Stromal cell of bone marrow (primary cell): ENCODE measurements at places on chromosomes 2 and 18.

DNA sequence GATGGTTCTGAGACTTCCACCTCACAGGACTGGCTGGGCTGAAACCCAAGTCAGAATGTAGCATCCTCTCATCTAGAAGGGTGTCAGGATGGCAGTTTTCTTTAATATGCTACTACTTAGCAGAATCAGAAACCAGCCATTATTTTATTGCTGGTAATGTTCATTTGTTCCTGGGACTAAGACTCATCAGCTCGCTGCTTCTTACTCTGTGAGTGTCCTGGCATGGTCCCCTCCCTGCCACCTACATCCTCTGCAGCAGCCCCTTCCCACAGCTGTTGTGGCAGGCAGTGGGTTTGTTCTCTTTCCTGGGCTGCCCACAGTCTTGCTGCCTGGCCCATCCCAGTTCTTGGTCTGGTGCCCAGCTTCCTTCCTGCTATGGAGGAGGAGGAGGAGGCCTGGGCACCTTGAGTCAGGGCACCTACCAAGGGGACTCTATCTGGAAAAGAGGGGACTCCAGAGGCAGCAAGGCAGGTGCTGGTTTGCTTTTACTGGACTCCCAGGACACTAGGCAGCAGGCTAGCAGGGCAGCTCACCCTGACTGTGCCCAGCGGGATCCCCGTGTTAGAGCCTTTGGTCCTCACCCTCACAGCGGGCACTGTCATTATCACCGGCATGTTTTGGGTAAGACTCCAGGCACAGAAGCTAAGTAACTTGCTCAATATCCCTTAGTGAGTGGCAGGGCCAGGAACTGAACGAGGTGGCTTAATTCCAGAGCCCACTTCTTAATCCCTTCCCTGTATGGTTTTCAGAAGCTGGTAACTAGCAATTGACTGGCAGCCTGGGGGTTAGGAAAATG is 62.1 kb downstream of the LRRFIP1 start:
- no peak for DNase-seq

GRCh38 chr2:159187106-159187505 is 99.4 kb downstream of the WDSUB1 start:
- no peak for DNase-seq

DNA sequence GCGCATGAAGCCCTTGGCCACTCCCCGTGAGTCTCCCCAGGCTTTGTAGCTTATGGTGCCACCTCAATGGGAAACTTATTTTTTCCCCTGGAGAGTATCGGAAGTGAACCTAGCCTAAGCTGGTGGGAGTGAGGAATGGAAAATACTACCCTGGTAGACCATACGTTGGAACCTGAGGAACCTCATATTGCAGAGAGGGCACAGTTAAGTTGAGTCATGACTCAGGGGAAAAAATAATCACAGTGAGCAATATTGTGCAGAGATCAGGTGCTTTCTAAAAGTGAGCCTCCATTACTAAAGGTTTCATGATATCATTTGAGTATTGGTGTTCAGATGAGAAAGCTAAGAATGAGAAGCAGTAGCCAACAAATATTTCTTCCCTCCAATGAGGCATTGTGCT is 360.5 kb upstream of the NT5C1B start:
- DNase-seq = no peak

- DNase-seq = no peak
These were observed 20.8 kb upstream of the ATIC start for GRCh38 chr2:215290980-215291599.

- no peak for DNase-seq
These were observed 96.2 kb upstream of the STPG4 start for GRCh38 chr2:47251404-47251675.

- DNase-seq = no peak
These were observed 14.8 kb upstream of the BIN1 start for GRCh38 chr2:127121776-127122176.

GRCh38 chr2:9205486-9205885 is 1.1 kb upstream of the ASAP2 start:
- no peak for DNase-seq

DNA sequence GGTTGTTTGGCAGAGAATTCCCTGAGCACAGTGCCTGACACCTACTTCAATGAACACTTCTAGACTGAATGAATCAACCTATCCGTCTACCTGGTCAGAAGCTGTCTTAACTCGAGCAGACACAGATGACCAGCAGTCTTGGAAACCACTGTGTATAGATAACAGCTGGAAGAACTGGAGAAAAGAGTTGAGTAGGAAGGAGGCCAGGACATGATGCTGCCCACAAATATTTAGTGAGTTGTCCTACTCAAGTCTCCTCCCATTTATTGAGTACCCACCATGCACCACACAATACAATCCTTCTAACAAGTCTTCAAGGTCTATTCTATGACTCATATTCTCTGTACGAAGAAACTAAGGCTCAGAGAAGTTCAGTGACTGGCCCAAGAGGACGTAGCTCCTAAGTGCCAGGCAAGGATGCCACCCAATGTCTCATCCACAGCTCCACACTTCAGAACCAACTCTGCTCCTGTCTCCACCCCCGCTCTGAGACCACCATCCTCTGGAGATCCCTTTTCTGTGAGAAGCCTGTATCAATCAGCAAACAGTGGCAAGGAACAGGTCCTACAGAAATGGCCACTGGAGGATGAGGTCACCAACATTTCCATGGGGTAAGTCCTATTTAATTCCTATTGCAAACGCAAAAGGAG is 62.2 kb downstream of the GALNT14 start:
- no peak for DNase-seq

DNA sequence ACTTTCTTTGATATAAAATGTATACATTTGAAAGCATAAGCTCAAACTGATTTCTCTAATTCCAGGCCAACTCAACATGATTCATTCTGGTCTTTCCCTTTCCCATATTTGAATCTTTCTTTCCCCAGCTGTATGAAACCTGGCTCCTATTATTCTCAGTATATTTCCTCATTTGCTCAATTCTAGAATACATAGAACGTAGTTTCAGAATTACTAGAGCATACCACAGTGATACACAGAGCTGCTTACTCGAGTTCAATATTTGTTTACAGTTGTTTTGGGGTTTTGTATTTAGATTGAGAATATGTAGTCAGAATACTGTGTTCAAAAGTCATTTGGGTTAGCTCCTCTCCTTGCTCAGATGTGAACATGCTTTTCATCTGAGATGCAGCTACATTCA is 43.0 kb downstream of the TNFRSF11A start:
- no peak for DNase-seq

- no peak for DNase-seq
These were observed 16.2 kb upstream of the CTAGE1 start for GRCh38 chr18:22433956-22434355.
